ENCODE measurements at places on chromosomes 3 and 15.

DNA sequence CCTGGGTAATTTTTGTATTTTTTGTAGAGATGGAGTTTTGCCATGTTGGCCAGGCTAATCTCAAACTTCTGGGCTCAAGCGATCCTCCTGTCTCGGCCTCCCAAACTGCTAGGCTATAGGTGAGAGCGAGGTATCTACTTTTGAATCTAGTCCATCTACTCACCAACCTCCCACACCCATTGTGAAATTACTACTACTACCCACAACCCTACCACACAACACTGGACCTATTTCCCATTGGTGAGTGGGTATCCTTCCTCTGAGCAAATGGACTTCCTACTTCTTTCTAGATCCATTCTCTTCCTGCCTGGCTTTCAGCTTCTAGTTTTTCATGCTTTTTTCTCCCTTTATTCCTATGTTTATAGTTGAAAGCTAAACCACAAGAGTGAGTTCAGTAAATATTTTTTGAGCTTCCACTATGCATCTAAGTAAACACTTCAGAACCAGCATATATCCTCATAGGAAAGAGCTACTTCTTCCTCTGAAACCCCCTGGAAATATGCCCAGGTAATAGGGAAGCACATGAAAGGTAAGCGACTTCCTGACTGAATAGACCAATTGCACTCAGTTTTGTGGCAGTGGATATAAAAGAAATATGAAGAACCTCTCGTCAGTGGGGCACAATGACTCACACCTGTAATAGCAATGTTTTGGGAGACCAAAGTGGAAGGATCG is 39.1 kb downstream of the MYO1E start:
- no peak for DNase-seq

- no peak for DNase-seq
Measured at GRCh38 chr15:96181873-96182301, 148.6 kb upstream of the NR2F2 start.

DNA sequence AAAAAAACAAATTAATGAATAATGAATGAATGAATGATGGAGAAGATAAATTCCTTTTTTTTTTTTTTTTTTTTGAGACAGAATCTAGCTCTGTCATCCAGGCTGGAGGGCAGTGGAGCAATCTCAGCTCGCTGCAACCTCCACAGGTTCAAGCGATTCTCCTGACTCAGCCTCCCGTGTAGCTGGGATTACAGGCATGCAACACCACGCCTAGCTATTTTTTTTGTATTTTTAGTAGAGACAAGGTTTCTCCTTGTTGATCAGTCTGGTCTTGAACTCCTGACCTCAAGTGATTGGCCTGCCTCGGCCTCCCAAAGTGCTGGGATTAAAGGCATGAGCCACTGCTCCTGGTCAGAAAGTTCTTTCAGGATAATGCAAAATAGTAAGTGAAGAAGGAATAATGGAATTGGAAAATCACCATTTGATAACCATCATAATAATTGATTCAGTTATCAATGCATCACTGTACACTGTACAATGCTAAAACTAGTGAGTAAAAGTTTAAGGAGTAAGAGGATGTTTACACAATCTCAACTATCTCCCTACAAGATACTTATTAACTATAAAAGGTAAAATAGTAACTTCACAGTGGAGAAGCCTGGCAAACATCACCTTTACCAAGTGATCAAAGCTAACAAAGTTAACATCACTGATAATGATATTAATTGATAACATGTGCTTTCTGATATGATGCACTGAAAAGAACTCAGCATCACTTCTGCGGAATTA is 12.3 kb upstream of the INO80 start:
- DNase-seq = no peak

- no peak for DNase-seq
Measured at GRCh38 chr3:144394032-144394431, 422.4 kb downstream of the DIPK2A start.

- DNase-seq = no peak
Measured at GRCh38 chr3:125401402-125401801, 26.3 kb upstream of the ZNF148 start.

GRCh38 chr3:150299201-150299600 is 108.9 kb upstream of the TSC22D2 start:
- DNase-seq = no peak

DNA sequence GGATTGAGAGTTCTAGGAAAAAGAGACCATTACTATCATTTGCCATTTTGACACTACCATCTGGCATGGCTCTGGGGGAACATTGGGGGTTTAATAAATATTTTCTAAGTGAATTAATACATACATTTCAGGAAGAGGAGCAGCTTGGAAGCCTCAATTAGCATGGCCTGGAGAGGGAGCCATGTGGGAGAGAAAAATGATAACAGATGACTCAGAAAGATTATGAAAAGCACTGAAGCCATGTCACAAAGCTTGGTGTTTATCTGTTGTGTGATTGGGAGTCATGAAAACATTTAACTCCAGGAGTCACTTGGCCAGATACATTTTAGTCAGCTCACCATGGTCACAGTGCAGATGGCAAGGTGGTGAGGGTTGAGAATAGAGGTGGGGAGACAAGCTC is 121.0 kb downstream of the SSR3 start:
- no peak for DNase-seq

DNA sequence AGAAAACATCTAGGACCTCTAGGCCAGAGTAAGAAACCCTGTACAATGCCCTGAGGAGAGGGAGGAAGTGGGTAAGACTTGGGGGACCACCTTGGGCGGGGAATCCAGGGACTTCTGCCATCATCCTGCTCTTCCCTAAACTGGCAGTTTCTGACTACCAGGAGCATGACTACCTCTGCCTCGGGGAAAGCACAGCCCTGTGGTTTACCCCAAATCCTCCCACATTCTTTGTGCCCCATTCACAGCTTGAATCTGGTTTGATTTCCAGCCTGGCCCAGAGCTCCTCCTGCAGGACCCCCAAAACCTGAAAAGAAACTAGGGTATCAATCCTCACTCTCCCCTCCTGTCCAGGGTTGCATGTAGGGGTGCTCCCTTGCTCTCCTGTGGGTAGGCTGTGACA is 4.7 kb downstream of the C3orf18 start:
- no peak for DNase-seq

GRCh38 chr3:128617270-128617556 is 33.4 kb downstream of the RPN1 start:
- no peak for DNase-seq

GRCh38 chr3:187027531-187028278 is 97.4 kb downstream of the ST6GAL1 start:
- no peak for DNase-seq

GRCh38 chr3:190718097-190718496 is 144.4 kb downstream of the GMNC start:
- DNase-seq = no peak

DNA sequence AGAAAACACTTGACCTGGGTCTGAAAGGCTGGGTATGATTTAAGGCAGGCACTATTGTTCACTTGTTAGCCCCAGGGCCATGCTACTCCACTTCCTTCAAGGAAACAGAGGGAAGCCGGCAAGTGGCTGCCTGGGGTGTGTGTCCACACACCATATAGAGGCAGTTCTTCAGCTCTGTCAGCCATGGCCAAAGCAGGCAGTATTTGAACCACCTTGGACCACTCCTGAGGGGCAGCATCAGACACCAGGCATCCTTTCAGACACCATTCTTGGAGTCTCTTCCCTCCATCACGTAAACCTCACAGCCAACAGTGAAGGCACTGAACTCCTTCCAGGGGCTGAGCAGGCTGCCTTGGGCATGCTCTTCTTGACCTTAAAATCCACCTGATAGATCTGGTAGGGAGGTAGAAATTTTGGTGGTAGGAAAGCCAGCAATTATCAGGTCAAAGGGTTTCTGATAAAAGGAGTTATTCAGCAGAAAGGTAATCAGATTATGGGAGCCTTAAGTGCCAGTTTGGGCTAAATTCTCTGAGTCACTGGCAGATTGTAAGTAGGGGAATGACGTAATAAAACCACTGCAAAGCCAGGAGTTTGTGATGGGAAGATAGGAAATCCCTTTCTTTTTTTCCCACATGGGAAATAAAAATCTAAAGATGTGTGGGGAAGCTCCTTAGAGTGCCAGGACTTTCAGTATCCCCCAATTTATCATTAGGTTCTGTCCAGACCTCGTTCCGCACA is 20.2 kb downstream of the TGFBR2 start:
- no peak for DNase-seq

DNA sequence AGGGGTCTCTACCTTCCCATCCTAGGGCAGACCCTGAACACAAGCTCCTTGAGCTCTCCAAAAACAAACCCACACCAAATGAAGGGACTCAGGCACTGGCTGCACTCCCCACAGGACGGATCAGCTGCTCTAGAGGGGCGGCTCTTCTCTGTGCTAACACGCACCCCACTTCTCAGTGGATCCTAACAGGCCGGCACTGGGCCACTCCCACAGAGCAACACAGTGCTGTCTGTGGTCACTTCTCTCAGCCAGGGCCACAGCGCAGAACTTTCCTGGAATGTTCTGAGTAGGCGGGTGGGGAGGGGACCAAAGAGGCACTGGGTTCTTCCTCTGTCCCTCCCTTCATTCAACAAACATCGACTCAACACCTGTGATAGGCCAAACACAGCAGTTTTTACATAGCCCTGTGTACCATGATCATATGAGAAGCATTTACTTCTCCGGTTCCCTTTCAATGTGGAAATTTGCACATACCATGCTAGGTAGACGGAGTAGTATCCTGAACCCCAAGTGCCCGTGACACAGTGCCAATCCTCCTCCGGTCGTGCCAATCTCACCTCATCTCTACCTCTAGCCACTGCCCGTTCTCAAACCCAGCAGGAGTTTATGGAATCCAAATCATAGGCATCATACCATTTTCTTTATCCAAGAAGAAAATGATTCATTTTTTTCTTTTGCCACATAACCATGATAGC is 98.1 kb downstream of the LRIG1 start:
- DNase-seq = peak; percentile 40

GRCh38 chr3:127141921-127142730 is 50.8 kb upstream of the PRR23E start:
- DNase-seq = peak; percentile 10

- no peak for DNase-seq
Measured at GRCh38 chr15:89192766-89193165, 28.6 kb downstream of the RLBP1 start.

- DNase-seq = no peak
Measured at GRCh38 chr15:74200412-74200815, 2.2 kb downstream of the STRA6 start.

GRCh38 chr3:11530153-11530721 is 113.5 kb downstream of the VGLL4 start:
- DNase-seq = no peak
